CD8-positive, alpha-beta memory T cell (primary cell): ENCODE measurements at places on chromosomes 13 and 19. TPM values are rescaled to one million over a fixed set of nuclear protein-coding genes. Genes with fewer than 3 reads are reported as not detected.

The LENG8 gene
- total RNA-seq, result 132 TPM

The CNFN gene
- not detected for total RNA-seq

The TMEM255B gene
- total RNA-seq, result 0.57 TPM

The GARIN5A gene
- 0.97 TPM for total RNA-seq

The TTC9B gene
- total RNA-seq, result not detected

The PGLYRP1 gene
- not detected for total RNA-seq
